ENCODE measurements at places on chromosomes 7 and 10.

GRCh38 chr10:21146436-21146789 lies 249.3 kb upstream of the NEBL start:
- DNase-seq = no peak

DNA sequence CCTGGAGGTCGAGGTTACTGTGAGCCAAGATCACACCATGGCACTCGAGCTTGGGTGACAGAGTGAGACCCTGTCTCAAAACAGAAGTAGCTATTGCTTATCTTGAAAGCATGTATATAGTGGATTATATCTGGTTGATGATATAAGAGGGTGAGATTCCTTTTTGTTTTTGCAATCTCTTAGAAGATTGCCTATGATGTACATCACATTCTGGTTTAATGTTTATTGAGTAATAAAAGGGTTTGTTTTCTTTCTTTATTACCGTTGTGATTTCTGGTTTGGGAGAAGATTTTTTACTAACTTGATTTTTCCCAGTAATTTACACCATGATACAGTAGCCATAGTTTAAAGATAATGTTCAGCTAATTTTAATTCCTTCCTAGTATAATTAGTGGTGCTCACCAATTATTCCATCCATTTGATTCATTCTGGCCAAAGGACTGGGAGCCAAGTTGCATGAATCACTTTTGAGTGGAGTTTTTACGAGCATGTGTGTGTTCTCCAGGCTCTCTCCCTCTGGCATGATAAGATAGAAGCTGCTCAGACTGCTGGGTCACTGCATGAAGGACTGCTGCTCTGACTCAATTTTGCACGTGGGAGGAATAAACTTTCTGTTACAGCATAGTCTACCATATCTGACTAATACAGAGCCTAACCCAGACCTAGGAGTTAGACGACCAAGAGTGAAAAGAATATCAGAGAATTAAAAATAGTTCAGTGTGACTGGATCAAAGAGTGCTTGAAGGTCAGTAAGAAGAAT lies 13.5 kb upstream of the TSPAN13 start:
- no peak for DNase-seq

DNA sequence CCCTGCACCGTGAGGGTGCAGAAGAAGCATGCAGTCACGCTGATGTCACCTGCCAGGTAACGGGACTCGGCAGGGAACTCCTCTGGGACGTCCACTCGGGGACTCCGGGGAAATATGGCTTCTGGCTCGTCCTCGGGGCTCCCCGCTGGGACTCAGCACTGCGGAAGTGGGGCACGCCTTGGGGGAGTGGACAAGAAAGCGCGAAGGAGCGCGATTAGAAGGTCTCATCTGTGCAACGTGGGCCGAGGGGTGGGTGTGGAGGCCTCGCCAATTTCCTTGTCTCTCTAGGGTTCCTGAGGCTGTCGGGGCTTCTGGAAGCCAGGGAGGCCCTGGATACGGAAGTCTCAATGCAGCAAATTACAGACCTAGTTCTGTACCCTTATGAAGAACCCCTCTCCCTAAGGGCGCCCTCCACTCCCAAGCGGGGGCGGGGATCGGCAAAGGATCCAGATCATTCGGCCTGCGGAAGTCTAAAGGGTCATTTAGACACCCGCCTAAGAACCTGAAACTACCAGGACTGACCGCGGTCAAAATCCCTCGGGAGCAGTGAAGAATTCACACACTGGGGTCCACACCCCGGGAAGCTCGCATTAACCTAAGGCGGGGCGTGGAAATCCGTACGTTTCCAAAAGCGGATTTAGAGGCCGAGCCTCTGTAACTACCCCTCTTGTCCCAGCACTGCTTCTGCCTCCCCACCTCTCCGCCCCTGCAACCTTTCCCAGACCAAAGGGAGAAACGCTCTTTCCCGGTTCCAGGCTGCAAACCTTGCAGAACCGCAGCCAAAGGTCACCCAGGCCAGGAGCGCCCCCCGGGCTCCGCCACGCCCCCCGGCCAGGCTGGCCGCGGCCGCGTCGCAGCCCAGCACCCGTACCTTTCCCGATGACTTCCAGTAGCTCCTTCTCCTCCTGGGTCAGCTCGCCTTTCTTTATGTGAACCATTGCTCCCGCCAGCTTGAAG lies 640 bp downstream of the ANKMY2 start:
- DNase-seq = peak; percentile 34

- DNase-seq = no peak
Measured at GRCh38 chr10:31033147-31033546, 1.5 kb upstream of the ZNF438 start.

DNA sequence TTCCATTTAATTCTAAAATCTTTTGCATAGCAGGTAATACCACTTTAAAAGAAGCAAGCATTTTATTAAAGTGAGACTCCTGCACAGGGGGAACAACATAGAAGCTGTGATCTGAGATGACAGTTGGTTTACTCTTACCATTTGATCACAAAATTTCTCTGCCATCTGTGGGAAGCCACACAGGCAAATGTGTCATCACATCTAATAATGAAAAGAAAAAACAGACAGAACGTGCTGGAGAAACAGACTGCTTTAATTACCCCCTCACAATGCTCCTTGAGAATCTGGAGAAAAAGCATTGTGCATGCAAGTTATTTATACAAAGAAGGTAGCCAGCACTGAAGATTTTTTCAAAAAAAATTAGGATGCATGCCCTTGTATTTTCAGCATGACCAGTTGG lies 165.2 kb upstream of the PTER start:
- no peak for DNase-seq

All from GM20000 (cell line).